ENCODE measurements at places on chromosomes 5 and 9.

GRCh38 chr5:140220032-140220697, 45.2 kb downstream of the CYSTM1 start:
- peak; percentile 28 for DNase-seq

GRCh38 chr5:156800929-156801328, 49.2 kb upstream of the PPP1R2B start:
- DNase-seq = no peak

DNA sequence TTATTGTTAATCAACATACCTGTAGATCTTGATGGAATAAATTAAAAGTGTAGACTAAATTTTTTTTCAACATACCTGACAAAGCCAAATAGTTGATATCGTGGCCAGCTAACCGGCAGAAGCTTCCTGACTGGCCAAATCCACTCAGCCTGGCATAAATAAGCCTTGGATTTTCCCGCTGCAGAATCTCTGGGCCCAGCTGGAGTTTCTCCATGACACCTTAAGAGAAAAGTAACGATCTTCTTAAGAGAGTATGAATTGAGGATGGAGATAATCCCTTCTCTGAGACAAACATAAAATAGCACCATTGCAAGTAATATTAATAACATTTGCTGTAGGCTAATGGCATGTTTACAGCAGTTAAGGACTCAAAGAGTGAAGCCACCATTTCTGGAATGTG, 2.2 kb downstream of the AMACR start:
- DNase-seq = no peak

DNA sequence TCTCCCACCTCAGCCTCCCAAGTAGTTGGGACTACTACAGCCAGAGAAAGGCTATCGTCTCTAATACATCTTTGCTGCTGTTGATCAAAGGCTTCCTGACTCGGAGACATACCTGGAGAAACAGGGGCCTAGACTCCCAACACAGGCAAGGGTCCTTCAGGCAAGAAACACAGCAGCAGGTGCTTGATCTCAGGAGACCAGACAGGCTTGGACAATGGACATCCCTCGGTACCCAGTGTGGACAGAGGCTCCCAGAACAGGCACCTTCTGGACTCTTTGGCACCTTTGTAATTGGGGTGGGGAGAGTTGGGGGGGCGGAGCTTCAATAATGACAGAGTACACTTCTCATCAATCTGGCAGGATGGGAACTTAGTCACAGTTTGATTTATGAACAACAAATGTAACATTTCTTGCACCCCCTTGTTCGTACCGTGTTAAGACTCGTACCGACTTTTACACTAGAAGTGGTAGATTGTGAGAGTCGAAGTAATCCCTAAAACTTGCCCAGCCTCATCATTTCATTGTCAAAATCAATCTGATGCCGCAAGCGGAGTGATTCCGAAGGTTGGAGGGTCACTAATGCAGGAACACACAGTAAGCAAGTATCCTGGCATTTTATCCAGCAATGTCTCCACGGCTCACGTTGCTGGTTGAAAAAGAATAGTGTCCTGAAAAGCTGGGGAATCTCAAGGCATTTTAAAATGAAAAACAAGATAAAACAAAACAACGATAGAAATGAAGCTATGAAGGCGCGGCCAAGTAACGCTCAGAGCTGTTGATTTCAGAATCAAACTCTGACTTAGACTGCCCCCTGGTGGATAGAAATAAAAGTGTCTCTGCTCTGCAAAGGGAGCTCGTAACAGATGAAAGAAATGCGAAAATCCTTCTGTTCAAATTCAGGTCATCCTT, 46.4 kb upstream of the STK32A start:
- DNase-seq = peak; percentile 74

- no peak for DNase-seq
Measured at GRCh38 chr9:121345070-121345469, 25.0 kb downstream of the STOM start.

DNA sequence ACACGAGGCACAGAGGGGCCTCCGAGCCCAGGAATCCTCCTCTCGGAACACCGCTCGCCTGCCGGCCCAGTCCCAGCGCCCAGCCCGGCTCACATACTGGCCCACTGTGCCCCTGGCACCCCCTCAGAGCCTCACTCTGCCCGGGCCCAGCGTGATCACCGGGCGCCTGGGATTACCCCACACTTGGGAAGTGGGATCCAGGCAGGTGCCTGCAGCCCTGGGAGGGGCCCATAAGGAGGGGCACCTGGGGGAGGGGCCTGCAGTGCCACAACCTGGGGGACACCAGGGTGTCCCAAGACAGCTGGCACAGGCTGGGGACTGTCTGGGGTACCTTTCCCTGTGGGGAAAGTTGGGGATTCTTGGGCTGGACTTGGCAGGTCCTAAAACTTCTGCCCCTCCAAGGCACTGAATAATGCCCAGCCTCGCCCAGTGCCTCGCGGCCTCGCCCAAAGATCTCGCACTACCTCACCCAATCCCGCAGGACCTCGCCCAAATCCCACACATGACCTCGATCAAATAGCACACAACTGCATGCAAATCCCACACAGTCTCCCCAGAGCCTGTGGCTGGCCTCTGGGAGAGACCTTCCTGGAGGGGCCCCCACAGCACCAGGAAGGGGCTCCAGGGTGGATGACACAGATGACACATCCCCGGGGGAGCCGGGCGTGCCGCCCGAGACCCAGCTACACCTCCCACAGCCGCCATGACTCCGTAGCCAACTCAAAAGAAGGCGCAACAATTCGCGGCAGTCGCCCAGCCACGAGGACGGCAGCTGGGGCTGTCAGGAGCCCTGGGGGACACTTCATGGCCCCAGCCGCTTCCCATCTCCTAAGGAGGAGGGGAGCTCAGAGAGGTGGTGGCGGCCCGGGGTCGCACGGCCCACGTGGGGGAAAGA, 13.7 kb downstream of the NOTCH1 start:
- no peak for DNase-seq

DNA sequence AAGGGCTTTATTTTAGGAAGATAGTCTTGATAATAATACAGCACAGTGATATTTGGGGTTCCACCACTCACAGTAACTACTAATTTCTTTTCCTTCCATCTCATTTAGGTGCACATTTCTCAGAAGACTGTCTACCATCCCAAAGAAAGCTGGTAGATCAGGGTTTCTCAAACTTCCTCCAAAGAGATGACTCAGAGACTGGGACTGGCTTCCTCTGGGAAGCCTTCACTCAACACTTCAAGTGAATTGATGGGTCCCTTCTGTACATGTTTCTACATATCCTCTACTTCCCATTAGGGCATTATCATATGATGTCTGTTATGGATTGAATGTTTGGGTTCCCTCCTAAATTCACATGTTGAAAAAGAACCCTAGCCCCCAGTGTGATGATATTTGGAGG, 138.5 kb downstream of the SPOCK1 start:
- DNase-seq = no peak

DNA sequence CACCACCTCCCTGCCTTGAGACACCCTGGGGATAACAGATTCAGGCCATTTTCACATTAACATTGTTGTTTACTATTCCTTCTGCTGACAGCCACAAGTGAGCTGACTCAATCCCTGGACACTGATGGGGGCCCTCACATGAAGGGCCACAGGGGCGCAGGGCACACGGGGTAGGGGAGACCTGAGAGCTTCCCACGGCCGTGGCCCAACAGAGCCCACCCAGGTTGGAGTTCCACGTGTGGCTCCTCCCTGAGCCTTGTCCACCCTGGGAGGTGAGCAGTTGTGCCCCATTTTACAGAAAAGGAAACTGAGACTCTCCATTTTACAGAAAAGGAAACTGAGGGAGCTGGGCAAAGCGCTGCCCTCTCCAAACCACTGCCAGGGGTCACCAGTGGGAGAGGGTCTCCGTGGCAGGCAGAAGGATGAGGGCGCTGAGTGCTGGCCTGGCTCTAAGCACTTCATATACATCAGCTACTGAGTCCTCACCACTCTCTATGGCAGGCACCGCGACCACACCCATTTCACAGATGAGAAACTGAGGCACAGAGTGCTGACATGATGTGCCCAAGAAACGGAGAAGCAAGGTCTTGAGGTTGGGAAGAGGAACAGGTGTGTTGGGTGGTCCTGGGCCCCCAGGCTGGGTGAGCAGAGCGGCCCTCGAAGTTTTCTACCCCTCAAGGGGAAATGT, 2.3 kb downstream of the NINJ1 start:
- DNase-seq = peak; percentile 0

DNA sequence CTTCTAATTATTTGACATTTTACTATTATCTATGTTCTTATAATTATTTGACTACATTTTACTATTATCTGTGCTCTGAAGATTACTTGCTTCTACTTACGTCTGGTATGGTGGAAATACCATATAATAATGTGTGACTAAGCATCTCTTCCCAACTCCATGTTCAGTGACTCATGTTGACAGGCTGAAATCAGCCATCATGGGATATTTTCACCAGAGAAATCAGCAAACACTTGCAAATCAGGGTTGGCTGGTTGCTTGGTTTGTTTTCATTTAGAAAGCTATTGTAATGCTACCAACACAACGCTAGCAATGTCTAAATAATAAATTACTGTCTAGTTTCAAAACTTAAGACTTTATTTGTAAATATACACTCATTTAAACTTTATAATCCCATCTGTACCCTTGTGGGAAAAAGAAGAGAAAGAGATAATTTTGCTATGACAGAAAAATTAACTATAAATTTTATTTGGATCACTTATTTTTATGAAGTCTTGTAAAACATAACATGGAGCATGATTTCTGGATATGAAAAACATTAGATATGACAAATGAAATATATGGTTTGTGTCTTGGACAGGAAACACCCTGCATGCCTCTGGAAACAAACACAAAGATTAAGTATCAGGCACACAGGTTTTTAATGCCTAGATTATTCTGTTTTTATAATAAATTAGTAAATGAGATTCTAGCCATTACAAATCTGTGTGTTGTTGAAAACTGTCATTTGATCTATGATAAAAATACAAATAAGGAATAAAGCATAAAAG, 337.6 kb downstream of the BNC2 start:
- no peak for DNase-seq

GRCh38 chr9:82170866-82171265, 182.3 kb downstream of the SPATA31D1 start:
- DNase-seq = no peak

- no peak for DNase-seq
Measured at GRCh38 chr9:90787771-90788460, 13.7 kb upstream of the SYK start.

DNA sequence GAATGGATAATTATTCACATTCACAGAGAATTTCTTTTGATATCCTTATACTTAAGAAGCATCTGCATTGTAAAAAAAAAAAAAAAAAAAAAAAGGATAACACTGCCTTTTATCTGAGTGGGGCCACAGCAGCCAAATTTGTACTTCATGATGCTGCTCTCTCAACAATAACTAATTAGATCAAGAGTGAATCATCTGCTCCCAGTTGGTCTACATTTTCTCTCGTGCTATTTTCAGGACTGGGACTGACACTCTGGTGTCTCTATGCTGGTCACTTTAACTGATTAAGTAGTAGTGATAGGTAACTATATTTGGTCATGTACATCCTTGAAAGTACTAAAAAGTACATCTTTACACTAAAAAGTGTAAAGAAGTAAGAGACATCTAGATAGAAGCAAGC, 90.1 kb downstream of the RFX3 start:
- DNase-seq = peak; percentile 42

DNA sequence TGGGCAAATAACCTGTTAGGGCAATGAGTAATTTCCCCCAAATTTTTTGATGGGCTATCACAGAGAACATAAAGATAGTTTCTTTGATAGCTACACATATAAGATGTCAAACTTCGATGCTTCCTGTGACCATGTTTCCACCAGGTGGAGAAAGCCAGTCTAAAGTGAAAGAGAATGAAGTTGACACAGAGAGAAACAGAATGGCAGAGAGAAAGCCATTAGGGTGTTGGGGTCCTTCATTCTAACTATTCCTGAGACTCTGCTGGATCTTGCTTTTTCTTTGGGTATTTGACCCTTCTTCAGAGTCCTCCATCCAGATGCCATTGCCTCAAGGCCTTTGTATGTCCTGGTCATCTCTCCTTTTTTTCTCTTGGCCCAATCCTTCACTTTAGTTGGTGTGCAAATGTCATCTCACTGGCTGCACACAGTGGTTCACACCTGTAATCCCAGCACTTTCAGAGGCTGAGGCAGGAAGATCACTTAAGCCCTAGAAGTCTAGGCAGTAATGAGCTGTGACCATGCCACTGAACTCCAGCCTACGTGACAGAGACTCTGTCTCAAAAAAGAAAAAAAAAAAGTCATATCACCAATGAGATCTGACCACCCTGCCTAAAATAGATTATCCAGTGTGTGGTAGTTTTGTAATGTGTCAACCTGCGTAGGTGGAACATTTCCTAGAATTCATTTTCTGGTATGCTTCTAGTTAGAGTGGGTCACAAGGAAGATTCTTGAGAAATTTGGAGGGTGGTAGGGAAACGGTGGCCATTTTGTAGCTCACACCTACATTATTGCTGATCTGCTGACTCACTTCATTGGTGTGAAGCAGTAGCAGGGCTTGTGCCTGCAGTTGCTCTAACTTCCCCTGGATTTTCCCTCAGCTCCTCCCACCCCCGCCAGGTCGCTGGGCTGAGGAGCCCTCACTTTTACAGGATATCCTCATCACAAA, 20.8 kb upstream of the KIF2A start:
- DNase-seq = no peak

GRCh38 chr9:18806232-18807080, 226.6 kb downstream of the SAXO1 start:
- DNase-seq = no peak

GRCh38 chr5:44774279-44774880, 34.4 kb upstream of the MRPS30 start:
- peak; percentile 63 for DNase-seq

DNA sequence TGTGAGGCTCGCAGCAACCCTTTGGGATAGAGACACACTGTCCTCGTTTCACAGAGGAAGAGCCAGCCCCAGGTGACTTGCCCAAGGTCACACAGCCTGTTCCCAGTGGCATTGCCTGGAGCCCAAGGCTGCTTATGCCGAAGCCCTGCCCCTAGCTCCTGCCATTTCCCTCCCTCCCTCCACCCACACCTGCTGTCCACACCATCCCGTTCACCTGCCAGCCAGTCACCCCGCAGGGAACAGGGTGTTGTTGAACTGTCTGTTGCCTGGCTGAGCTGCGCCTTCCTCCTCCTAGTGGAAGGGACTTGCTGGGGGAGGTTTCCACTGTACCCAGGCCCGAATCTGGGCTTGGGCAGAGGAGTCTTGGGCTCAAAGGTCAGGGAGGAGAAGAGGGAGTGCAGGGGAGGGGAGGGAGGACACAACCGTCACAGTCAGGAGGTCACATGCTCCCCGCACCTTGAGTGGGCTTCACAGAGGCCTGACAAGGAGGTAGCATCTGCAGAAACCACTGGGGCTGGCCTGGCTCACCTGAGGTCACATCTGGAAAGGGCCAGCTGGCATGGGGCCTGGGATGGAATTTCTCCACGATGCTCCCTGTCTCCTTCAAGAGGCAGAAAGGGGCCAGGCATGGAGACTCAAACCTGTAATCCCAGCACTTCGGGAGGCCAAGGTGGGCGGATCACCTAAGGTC, 6.3 kb downstream of the TTC16 start:
- no peak for DNase-seq

GRCh38 chr5:56686337-56687195, 128.8 kb upstream of the MAP3K1 start:
- no peak for DNase-seq

DNA sequence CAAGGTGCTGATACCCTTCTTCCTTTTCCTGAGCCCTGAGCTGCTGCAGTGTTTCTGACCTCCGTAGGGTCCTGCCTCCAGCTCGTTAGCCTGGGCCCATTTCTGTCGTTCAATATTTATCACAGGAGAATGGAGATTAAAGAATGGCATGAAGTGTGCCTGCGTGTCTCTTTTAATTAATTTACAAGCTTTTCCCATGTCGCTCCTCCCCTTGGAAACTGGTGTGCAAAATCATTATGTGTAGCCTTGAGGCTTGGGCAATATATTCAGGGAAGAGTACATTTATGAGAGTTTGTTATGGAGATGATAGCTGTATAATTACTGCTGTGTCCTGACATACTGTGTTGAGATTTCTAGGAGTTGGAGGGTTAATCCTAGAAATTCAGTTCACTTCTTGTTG, 99.7 kb downstream of the PCSK5 start:
- no peak for DNase-seq

Data from G401 (cell line).